ENCODE measurements at places on chromosomes 3 and 15.
A peak's percentile ranks its signal among the peaks of the same experiment; 100 is the strongest.

DNA sequence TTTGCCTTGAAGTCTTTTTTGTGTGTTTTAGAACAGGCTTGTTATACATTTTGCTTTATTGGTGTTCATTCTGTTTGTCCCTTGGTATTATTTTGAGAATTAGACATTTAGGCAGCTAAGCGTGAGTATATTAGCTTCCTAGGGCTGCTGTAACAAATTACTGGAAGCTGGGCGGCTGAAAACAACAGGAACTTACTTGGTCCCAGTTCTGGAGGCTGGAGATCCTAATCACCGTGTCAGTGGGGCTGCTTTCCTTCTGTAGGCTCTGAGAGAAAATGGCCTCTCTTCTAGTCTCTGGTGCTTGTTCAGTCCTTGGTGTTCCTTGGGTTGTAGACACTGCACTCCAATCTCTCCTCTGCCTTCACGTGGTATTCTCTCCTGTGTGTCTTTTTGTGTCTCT, 142.3 kb downstream of the KLHL25 start:
- no peak for DNase-seq

GRCh38 chr3:175325440-175325839, 466.3 kb downstream of the NAALADL2 start:
- DNase-seq: no peak

DNA sequence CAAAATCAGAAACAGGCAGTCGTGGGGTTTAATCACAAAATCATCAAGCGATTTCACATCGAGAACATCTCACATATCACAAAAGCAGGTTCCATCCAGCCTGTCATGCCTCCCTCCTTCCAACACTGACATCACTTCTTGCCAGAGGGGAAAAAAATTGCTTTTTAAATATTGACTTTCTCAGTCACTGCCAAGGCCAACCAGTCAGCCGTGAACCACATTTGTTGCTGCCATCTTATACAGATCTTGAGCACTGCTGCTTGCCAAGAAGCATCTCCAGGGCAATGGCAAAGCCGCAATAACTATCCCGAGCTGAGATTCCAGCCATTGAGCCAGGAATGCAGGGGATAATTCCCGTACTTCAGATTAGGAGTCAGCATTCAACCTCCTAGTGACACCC, 174.6 kb downstream of the ANXA2 start:
- DNase-seq: no peak

DNA sequence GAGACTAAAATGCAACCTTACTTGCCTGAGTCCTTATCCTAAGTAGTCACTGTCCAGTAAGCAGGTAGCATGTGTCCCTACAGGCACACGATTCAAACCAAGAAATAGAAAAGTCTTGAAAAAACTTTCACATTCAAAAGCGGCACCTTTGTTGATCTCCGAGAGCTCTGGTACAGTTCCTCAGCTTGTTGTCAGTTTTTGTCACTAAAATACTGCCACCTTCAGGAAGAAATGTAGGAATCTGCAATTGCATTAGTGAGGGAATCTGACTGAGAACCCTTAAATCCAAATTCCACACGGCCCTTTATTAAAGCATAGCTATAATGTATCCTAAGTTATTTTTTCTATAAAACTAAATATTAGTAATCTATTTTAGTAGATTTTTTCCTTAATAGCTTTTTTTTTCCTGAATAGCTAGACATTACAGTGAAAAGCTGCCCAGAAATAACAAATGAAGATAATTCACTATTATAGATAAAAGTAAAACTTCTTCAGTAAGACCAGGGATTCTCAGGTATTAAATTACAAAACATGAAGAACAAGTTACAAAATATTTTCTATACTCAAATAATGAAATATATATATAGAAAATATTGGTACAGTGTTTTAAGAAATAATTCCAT, 44.0 kb downstream of the CCDC54 start:
- peak; percentile 87 for DNase-seq
